AG04449 (cell line): ENCODE measurements at places on chromosomes 2 and 18.

DNA sequence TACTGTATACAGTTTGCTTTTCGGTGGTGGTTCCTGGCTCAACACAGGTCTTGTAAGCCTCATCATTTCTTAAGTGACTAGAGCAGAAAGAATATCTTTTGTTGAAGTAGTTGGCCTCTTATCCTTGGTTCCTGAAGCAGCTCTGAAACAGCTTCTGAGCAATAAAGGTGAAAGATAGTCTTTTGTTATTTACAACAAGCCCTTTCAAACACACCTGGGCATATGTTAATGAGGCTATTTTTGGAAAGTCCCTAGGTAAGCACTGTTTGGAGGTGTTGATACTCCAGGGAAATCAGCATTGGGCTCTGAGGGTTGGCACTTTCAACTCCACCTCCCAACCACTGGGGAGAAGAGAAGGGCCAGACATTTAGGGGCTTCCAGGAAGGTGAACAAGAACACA is 211.0 kb downstream of the MCFD2 start:
- no peak for DNase-seq

- no peak for DNase-seq
Measured at GRCh38 chr18:77024476-77024875, 108.1 kb downstream of the MBP start.

GRCh38 chr2:122713800-122714199 is 958.3 kb downstream of the TSN start:
- no peak for DNase-seq

DNA sequence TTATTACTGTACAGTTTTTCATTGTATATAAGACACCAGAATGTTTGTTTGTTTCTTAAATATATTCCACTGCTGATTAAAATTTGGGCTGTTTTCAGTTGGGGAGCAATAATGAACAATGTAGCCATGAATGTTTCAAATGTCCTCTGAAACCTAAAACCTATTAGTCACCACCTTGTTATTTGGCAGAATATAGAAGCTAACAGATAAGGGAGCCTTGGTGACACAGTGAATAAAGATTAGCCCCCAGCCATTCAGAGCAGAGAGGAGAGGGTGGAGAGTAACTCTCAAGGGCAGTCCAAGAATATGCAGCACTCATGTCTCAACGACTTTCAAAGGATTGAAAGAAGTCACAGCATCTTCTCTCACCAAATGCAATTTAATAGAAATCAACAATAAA is 43.1 kb upstream of the ATP8B1 start:
- DNase-seq: no peak

DNA sequence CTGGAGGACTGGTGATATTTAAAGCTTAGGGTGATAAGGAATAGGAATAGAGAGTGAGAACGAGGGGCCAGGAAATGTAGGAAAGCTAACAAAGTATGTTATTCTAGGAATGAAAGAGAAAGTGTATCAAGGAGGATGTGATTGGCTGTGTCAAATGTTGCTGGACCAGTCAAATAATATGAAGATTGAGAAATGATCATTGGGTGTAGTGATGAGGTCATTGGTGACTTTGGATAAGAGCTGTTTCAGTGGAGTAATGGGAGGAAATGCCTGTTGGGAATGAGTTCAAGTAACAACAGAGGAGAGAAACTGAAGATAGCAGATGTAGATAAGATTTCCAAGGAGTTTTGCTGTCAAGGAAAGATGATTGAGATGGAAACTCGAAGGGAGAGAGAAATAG is 74.4 kb downstream of the UBE2E3 start:
- no peak for DNase-seq

DNA sequence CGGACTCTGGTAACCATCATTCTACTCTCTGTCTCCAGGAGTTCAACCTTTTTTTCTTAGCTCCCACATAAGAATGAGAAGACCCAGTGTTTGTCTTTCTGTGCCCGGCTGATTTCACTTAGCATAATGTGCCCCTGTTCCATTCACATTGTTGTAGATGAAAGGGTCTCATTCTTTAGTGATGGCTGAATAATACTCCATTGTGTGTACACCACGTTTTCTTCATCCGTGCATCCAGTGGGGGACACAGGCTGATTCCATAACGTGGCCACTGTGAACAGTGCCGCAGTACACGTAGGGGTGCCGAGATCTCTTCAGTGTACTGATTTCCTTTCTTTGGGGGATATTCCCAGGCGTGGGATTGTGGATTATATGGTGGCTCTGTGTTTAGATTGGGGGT is 72.3 kb upstream of the NFATC1 start:
- DNase-seq: no peak

GRCh38 chr2:33274524-33274923 is 201.9 kb upstream of the RASGRP3 start:
- no peak for DNase-seq

GRCh38 chr2:53859206-53860181 is at the start of gene GPR75:
GPR75 (minus strand) TSS chr2:53859967; CDS start chr2:53854756, 5,211 bp downstream.
- no peak for DNase-seq

GRCh38 chr2:181235683-181236459 is 221.3 kb upstream of the ITGA4 start:
- DNase-seq: no peak

- no peak for DNase-seq
Measured at GRCh38 chr2:231452799-231453508, 11.3 kb downstream of the NCL start.

GRCh38 chr2:53818854-53819435 is 32.1 kb downstream of the ERLEC1 start:
- no peak for DNase-seq

- DNase-seq: no peak
Measured at GRCh38 chr2:42297322-42297936, 63.6 kb downstream of the COX7A2L start.

DNA sequence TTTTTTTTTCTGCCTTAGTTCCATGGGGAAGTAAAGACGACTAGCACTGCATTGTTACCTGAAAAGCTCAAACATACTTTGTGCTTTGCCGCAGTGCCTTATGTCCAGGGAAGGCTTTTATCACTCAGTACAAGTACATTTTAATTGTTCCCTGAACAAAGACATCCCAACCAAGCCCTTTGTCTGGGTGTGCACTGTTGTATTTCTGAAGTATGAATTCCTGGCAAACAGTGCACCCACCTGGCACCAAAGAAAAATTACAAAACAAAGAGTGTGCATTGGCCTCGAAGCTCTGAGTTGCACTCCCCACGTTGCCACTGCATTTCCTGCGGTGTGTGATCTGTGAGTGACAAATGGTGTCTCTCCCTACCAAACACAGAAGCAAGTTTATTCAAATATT is 858.5 kb upstream of the PIK3C3 start:
- DNase-seq: no peak

DNA sequence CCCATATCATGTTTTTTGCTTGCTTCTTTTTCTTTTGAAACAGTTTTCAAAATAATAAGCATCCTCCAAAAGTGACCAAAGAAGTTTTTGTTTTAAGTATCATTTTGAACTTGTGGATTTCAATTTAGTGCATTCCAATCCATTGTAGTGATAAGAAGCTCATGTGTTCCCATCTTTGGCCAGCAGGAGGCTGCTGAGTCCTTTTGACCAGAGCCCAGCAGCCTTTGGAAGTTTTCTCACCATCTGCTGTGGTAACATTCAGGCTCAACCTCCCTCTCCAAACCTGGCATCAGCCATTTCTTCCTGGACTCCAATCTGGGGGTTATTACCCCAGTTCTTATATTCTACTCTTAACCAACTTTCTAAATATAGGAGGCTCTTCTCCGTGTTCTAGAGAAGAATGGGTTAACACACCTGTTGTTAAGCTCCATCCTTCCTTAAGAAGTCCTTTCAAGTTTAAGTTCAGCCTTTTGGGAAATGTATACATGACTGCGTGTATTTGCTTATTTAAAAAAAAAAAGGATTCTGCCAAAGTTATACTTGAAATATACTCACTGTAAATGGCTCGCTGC is 39.0 kb upstream of the MAL start:
- peak; percentile 19 for DNase-seq

GRCh38 chr2:2886922-2887321 is 490.7 kb downstream of the EIPR1 start:
- no peak for DNase-seq

DNA sequence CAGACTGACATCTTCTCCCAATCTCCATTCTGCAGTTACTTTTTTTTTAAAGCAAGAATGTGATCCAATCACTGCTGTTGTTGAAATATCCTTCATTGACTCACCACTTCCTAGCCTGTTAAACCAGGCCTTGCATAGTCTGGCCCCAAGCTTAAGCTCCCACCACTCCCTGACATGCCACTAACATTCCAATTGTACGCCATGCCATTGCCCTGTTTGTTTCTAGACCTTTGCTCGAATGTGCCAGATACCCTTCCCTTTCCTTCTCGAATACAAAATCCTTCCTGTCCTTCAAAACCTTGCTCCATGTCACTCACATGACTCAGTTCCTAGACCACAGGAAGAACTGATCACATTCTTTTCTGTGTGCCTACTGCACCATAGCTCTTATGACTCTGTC is 224.2 kb downstream of the CYRIA start:
- no peak for DNase-seq

GRCh38 chr2:240834377-240834975 is 14.5 kb upstream of the KIF1A start:
- DNase-seq: no peak

GRCh38 chr2:37829202-37829601 is 95.9 kb upstream of the RMDN2 start:
- DNase-seq: peak; percentile 98

DNA sequence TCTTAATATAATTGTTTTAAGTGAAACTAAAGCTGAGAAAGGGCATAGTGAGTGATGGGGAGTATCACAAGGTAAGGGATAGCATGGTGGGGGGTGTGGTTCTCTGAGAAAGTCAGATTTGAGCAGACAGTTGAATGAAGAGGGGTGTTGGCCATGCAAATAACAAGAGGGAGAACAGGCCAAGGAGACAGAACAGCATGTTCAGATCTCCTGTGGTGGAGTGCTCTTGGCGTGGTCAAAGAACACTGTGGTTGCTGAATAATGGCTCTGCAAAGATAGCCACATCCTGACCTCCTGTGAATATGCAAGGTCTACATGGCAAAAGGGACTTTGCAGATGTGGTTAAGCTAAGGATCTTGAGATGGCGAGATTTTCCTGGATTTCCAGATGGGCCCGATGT is 389.2 kb downstream of the TMEM182 start:
- no peak for DNase-seq

- DNase-seq: no peak
Measured at GRCh38 chr2:163123526-163123925, 285.0 kb upstream of the KCNH7 start.

DNA sequence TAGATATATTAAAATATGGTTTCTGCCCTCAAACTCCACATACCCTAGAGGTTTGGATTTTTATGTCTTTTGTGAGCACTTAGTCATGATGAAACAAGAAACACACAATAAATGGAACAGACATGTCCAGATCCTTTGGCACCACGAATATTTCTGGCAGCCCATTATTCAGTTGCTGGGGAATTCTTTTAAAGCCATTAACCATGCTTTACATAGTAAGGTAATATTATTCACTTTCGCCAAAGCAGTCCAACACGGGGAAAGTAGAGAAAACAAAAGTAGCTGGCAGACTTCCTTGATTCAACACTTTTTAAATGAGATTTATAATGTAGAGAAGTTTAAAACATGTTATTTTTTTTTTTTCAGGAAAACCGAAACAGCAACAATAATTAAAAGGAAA is 235.4 kb downstream of the PIEZO2 start:
- DNase-seq: no peak

GRCh38 chr2:31049916-31050588 is 88.2 kb downstream of the GALNT14 start:
- no peak for DNase-seq

GRCh38 chr2:172965433-172966212 is 110.0 kb upstream of the MAP3K20 start:
- DNase-seq: no peak

DNA sequence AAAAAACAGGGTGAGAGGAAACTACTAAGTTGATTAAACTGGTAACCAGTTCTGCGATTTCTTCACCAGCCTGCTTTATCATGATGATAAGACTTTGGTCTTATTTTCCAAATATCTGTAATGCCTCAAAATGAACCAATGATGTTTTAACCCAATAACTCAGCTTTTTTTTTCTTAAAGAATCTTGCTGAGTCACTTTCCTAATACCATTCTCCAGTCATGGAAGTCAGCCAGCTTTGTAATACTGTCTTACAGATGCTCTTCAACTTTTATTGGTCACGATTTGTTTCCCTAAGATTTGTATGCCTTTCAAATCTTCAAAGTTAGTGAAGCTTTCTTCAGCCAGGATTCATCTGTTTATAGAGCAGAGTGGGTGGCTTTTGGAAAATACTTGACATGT is 47.7 kb upstream of the SMIM21 start:
- peak; percentile 66 for DNase-seq

- DNase-seq: no peak
Measured at GRCh38 chr2:39325966-39326365, 82.2 kb upstream of the CDKL4 start.

DNA sequence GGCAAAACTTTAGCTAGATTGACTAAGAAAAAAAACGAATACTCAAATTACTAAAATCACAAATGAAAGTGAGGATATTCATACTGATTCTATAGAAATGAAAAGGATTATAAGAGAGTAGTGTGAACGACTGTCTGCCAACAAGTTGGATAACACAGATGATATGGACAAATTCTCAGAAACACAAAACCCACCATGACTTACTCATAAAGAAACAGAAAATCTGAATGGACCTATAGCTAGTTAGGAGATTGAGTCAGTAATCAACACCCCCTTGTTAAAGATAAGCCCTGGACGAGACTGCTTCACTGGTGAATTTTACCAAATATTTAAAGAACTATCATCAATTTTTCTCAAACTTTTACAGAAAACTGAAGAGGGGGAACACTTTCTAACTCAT is 108.8 kb upstream of the TMEM200C start:
- DNase-seq: no peak

DNA sequence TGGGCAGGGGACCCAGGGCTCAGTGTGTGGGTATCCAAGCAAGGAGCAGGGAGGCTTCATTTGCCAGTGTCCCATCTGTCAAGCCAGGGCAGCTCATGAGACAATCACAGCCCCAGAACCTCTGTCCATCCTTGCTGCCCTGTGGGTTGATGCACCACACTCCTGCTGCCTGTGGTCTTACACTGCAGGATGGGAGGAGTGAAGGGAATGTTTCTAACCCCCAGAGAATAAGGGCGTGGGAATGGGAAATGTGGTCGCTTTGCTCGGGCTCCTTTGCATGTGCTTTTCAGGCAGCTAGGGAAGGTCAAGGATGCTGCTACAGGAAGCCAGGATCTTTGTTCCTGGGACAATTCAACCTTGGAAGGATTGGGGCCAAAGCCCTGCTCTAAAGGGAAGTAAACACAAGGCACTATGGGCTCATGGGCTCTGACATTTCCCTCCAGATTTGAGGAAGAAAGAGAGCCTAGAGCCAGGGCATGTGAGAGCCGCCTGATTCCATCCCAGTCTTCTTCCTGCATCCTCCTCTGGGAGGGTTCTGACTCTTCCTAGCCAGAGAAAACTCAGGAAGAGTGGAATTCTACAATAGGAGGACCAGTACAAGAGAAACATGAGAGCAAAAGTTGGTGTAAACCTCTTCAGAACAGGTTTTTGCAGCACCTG is 18.8 kb upstream of the MAP3K20 start:
- no peak for DNase-seq
